ENCODE measurements at places on chromosomes 12 and 14.
A peak's percentile ranks its signal among the peaks of the same experiment; 100 is the strongest.

DNA sequence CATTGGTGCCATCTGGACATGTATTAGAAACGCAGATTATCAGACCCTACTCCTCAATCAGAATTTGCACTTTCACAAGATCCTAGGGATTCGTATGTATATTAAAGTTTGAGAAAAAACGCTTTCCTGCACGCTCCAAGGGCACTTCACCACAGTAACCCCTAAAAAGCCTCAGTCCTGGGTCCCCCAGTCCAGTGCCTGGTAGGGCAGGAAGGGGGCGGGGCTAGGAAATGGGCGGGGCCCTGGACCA, 369 bp downstream of the DEPDC4 start:
- DNase-seq = peak; percentile 97

DNA sequence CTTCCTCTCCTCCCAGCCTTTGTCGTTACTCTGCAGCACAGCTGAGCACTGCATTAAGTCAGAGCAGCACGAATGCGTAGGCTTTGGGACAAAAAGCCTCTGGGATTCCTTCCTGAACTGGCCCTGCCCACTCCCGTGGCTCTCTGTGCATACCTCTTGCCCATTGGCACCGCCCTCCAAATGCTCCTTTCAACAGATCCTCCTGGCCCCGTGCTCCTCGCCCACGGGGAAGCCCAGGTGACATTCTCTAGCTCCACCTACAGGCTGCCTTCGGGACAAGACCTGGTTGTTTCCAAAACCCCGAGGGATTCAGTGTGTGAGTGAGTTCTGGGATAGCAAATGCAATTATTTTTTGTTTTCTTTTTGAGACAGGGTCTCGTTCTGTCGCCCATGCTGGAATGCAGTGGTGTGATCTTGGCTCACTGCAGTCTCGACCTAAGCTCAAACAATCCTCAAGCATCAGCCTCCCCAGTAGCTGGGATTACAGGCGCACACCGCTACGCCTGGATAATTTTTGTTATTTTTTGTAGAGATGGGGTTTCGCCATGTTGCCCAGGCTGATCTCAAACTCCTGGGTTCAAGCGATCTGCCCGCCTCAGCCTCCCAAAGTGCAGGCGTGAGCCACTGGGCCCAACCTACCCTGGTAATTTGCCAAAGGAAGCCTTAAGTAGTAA, 17.9 kb upstream of the TDRD9 start:
- peak; percentile 87 for DNase-seq

- DNase-seq = no peak
Observed at GRCh38 chr12:84763107-84763506, 149.5 kb downstream of the SLC6A15 start.

DNA sequence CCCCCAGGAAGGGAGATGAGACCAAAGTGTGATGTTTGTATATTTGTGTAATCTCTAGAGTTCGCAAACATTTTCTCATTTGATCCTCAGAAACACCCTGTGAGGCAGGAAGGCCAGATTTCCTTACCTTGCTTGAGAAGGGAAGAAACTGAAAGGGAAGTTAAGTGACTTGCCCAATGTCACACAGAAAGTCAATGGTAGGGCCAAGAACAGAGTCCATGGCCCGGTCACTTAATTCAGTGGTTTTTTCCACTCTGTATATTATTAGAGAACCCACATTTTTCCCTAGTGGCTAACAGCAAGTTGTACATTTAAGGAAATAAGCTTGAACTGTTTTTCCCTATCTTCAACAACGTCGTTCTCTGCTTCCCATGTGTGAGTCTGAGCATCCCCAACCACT, 25.6 kb upstream of the CHPT1 start:
- no peak for DNase-seq

- no peak for DNase-seq
Observed at GRCh38 chr12:29634057-29634456, 136.6 kb upstream of the OVCH1 start.

Measured in Right ventricle myocardium superior (tissue), 1 donor.